ENCODE measurements at places on chromosomes 3 and 15. TPM values are rescaled to one million over a fixed set of nuclear protein-coding genes. Genes with fewer than 3 reads are reported as not detected.
A peak's percentile ranks its signal among the peaks of the same experiment; 100 is the strongest.

GRCh38 chr3:12797892-12798558, 1.5 kb downstream of the CAND2 start:
- no peak for DNase-seq
- H3K27me3 ChIP-seq = no peaks in the 10 kb centered on the region
- H3K4me1 ChIP-seq = peaks cover 9% of the 10 kb centered on the region
- H3K4me3 ChIP-seq = no peak overlapping the region
- H3K36me3 ChIP-seq = no peaks in the 10 kb centered on the region

- DNase-seq = no peak
Measured at GRCh38 chr3:151091685-151092345, 6.4 kb downstream of the MED12L start.

DNA sequence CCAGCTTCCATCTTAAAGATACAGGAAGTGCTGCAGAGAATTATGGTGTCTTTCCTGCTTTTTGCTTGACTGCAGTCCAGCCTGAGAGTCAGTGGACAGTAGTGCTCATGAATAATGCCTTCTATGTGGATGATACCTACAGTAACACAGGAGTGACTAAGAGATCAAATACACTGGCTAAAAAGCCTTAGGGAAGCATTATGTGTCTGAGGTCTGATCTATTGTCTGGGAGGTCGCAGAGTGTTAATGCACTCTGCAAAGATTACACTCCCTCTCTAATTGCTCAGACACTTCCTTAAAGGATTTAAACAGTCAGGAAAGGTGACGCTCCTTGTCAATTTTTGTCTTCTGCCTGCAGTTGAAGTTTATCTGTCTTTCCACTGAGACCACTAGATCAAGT, 183.6 kb downstream of the MCTP2 start:
- no peaks in the 10 kb centered on the region for H3K27me3 ChIP-seq
- H3K4me1 ChIP-seq = 0 out of 2 replicates have a peak, but pooled peaks cover 7% of the 10 kb centered on the region
- DNase-seq = no peak
- no peaks in the 10 kb centered on the region for H3K36me3 ChIP-seq
- H3K4me3 ChIP-seq = no peak overlapping the region
- no peak overlapping the region for H3K27ac ChIP-seq

GRCh38 chr3:45688194-45688881, 858 bp upstream of the SACM1L start:
- peak overlapping the region; percentile 97 for H3K4me3 ChIP-seq
- H3K4me1 ChIP-seq = peaks cover 47% of the 10 kb centered on the region
- peak overlapping the region; percentile 86 for H3K27ac ChIP-seq
- H3K27me3 ChIP-seq = no peaks in the 10 kb centered on the region
- no peaks in the 10 kb centered on the region for H3K36me3 ChIP-seq

DNA sequence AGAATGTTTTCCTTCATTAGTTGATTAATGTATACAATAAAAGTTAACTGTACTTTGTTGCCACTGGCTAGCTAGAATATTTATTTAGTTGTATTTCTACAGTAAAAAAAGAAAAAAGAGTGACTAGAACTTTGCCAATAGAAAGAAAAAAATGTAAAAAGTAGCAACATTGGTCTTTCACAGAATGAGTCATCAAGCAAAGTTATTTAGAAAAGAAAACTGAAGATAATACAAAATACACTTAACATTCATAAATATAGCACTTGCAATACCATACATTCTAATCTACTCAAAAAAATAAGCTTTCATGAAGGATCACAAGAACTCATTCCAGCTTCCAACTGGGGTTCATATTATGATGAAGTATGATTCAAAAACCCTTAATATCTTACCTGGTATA, 83.4 kb downstream of the AQR start:
- H3K36me3 ChIP-seq = peaks cover 8% of the 10 kb centered on the region
- no peaks in the 10 kb centered on the region for H3K27me3 ChIP-seq
- H3K4me3 ChIP-seq = no peak overlapping the region
- H3K4me1 ChIP-seq = no peaks in the 10 kb centered on the region
- H3K27ac ChIP-seq = no peak overlapping the region
- no peak for DNase-seq

DNA sequence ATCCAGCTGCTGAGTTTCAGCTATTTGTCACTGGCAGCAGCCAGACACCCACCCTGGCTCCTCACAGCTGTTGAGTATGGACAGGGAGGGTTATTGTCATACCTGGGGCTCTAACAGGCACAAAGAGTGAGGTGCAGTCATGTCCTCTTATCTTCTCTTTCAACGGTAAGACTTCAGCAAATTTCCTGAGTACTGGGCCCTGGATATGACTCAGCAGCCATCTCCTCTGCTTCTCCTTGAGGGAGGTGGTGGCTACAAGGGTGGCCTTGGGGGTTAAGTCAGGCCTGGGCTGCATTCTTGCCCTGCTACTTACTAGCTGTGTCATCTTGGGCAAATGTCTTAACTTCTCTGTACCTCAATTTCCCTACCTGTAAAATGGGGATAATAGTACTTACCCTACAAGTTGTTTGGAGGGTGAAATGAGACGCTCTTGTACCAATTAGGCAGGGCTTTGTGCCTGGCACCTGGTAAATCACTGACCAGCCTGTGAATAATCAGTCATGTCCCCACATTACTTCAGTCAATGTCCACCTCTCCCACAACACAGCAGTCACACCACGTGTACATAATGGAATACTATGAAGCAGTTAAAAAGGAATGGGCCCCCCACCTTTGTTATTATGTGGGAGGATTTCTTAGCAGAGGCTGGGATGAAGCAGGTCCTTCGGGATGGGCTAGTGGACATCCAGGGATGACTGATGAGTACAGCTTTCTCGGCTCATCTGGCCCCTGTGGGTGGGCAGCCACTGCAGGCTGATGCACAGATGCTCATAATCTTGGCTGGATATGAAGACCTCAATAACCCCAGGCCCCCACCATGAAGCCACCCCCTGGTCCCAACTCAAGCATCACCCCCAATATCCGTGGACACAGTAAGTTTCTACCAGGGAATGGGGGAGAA, 528.8 kb downstream of the SHQ1 start:
- no peaks in the 10 kb centered on the region for H3K4me1 ChIP-seq
- no peak overlapping the region for H3K4me3 ChIP-seq
- no peaks in the 10 kb centered on the region for H3K36me3 ChIP-seq
- no peaks in the 10 kb centered on the region for H3K27me3 ChIP-seq

GRCh38 chr3:27978440-27978839, 256.3 kb upstream of the EOMES start:
- no peak for DNase-seq
- H3K4me3 ChIP-seq = no peak overlapping the region
- H3K36me3 ChIP-seq = no peaks in the 10 kb centered on the region
- H3K27ac ChIP-seq = no peak overlapping the region

- DNase-seq = no peak
- H3K36me3 ChIP-seq = no peaks in the 10 kb centered on the region
- peak overlapping the region; percentile 24 for H3K4me3 ChIP-seq
- H3K27ac ChIP-seq = no peak overlapping the region
- no peaks in the 10 kb centered on the region for H3K27me3 ChIP-seq
- peaks cover 54% of the 10 kb centered on the region for H3K4me1 ChIP-seq
Measured at GRCh38 chr15:26757141-26757540, 15.7 kb downstream of the GABRB3 start.

DNA sequence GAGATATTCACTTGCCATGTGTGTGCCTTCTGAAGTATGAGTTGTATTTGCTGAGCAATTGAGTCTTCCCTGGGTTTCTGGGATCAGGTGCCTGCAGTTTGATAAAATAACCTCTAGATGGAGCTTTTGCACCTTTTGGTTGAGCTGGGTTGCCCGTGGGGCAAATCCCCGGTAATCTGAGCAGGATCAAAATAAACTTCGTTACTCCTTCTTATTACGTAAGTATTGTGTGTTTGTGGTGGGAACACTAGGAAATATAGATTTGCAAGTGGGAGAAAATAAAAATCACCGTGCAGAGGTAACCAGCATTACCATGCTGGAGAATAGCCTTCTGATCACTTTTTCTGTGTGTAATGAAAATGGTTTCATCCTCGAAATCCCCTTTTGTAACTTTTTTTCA, 277.4 kb upstream of the NR2E3 start:
- H3K27me3 ChIP-seq = no peaks in the 10 kb centered on the region
- DNase-seq = peak; percentile 75
- H3K4me1 ChIP-seq = no peaks in the 10 kb centered on the region
- no peak overlapping the region for H3K4me3 ChIP-seq

The ITGA11 gene
- 0.03 TPM for total RNA-seq

Measured in GM23338 (cell line).